ENCODE measurements at places on chromosomes 3 and 15.

DNA sequence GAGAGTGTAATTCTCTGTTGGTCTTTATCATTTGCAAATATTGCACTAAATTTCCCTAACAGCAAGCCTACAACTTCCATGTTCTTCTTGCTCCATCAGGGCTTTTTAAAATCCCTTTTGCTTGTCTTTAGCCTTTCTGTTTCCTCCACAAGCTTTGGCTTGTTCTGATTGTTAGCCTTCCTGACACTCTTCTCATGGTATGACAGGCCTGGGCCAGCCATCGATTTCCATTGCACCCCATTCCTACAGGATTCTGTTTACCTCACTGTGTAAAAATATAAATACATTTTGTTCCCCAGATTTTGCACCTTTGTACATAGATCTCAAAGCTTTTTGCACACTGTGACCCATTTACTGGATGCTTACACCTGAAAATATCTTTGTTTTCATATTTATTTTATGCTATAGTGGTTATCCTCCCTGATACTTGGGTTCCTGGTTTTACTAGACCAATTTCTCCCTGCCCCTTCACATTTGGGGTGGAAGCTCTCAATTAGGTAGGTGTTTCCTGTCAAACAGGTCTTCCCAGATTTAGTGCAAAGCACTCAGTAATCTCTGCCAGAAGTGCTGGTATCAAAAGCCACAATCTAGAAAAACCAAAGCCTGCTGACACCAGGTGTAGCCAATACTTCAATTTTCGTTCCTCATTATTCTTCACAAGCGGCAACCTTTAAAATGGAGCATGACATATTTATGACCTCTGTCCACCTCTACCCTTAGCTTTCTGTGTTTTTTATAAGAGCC is 57.9 kb upstream of the PPP2R3A start:
- DNase-seq, result no peak

DNA sequence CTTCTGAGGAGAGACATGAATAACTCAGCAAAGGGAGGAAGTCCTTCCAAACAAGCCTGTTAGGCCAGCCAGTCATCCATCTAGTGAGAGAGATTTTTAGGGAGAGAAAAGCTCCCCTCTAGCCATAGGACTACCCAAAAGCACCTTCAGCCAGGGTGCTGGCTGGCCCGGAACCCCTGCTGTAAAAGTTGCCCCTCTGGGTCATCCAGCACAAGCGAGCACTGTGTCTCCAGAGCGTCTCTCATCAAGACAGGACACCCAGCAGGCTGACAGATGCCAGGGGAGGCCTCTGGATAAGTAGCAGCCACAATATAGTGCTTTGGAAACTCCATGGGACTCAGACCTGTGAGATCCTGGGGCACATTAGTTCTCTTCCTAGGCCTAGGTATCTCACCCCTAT is 24.5 kb downstream of the ANXA2 start:
- no peak for DNase-seq

DNA sequence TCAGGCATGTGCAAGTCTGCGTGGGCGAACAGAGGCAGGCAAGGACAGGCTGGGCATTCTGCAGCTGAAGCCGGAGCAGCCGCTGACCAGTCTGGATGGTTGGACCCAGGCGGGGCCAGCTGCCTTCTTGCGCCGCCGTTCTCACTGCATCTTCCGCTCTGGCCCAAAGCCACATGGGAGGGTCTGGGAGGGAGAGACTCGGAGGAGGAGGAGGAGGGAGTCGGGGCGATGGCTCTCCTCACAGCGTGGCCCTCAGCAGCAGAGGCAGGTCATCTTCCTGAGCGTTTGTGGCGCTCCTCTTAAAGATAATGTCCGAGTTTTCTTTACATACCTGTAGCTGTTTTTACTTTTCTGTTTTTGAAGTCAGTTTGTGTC is 5.9 kb downstream of the CLK3 start:
- no peak for DNase-seq

- no peak for DNase-seq
Measured at GRCh38 chr15:42632105-42632675, 56.8 kb downstream of the STARD9 start.

DNA sequence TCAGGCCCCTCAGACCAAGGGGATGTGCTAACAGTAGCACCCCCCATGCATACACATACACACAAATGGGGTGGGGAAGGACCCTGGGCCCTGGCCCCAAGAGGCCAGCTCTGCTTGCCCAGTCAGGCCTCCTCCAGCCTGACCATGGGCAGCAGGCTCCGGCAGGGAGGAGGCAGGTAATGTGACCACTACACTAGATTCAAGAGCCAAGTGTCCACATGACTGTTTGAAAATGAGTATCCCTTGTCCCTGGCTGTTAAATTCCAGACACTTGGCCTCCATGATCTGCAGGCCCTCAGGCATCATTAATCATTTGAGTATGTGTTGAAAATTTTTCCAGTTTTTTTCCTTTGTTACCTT is 13.9 kb upstream of the GNAI2 start:
- DNase-seq, result no peak

GRCh38 chr3:35393901-35394799 is 245.2 kb upstream of the ARPP21 start:
- no peak for DNase-seq

GRCh38 chr3:162130582-162130981 is 634.0 kb downstream of the OTOL1 start:
- no peak for DNase-seq

DNA sequence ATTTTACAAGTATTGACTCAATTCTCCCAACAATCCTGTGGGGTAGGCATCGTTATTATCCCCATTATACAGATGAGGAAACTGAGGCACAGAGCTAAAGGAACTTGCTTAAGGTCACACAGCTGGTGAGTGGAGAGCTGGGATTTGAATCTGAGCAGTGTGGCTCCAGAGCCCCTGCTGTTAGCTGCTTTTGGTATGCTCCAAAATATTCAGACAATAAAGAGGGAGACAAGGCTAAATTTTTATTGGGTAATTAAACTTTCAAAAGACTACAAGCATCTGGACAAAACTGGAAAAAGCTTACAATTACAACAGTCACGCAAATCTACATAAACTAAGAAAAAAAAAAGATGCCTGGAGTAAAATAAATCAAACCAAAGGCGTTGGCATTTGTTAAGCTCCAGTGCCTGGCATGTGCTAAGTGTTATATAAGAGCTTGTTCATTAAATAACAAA is 27.7 kb downstream of the CCDC13 start:
- no peak for DNase-seq

DNA sequence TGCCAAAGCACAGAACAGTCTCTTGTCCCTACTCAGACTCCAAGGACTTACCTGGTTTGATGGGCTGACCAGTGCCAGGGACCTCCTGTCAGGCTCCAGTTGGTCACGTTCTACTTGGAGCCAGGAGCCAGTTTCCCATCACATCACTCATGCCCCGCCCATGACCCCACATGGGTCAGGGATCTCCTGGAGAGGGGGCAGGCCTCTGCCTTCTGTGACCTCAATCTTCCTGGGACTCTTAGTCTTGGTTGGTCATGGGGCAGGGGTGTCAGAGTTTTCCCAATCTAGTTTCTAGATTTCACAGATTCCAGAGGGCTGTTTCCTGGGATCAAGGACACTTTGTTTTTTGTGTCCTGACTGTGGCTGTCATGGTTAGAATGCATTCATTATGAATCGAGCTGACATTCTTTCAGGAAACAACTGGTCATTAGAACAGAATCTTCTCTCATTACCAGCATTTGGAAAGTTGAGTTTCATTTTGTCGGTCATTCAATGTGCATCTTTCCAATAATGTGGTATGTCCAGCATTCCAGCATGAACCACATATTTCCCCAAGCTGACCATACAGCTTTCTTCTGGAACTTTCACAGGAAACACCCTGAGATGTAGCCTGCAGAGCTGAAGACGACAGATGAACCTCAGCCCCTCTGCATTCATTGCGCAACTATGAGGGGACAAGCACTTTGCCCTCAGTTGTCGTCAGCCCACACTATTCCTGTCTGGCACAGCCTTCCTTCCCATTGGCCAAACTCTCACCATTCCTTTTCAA is 19.8 kb downstream of the CYP19A1 start:
- no peak for DNase-seq

GRCh38 chr3:161347726-161348125 is 23.6 kb downstream of the SPTSSB start:
- no peak for DNase-seq

DNA sequence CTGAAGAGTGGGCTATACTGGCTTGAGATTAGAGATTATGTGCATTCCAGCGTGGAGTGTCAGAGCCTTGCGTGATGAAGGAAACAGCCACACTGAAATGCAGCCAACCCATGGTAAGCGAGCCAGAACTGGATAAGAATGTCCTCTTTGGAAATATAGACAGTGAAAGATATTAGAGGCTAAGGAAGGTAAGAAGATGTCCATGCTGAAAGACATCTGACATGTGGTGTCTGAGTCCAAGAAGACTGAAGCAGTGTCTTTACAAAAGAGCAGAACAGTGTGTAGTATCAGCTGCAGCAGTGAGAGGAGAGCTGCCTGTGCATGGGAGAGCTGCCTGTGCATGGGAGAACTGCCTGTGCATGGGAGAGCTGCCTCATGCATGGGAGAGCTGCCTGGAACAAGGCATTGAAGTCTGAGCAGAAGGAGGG is 672.2 kb downstream of the DIPK2A start:
- DNase-seq, result no peak

DNA sequence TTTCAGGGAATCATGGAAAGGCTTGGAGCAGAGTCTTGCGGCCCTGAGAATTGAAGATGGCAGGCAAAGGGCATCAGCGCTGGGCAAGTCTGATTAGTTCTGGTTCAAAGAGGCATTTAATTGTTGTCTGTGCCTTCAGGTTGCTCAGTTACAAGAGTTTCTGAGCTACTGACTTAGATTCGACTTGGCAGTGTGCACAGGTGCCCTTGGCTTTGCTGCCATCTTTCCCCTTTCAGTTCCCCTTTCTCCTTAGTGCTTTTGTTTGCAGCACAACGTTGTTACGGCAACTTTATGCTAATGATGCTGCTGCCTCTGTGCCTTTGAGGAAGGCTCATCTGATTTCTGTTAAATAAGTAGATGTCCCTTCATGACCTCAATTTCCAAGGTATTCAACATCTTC is 12.5 kb downstream of the P2RY14 start:
- DNase-seq, result no peak

- DNase-seq, result no peak
Measured at GRCh38 chr3:134029734-134030378, at the start of gene SLCO2A1. Gene SLCO2A1 (minus strand): TSS chr3:134029925. CDS start chr3:134029802, 123 bp downstream.

- DNase-seq, result no peak
Measured at GRCh38 chr3:188397766-188398705, 244.1 kb downstream of the LPP start.

- no peak for DNase-seq
Measured at GRCh38 chr3:157533298-157534070, 30.3 kb upstream of the VEPH1 start.

DNA sequence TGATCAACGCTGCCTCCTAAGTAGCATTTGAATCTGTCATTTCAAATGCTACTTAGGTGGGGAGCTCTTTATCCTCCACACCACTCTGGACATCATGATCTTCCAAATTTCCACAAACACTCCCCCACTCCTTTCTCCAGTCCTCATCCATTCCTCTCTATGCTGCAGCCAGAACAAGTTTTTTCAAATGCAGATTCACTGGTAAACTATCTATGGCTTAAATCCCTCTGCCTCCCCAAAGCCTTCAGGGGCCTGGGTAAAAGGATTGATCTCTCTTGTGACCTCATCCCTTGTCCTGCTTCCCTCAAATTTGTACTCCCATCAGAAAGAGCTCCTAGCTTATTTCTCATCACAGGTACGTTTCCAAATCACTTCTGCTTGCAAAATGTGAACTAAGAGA is 1.3 kb upstream of the AEN start:
- DNase-seq, result no peak

- DNase-seq, result no peak
Measured at GRCh38 chr3:130839813-130840212, 54.1 kb upstream of the ATP2C1 start.

DNA sequence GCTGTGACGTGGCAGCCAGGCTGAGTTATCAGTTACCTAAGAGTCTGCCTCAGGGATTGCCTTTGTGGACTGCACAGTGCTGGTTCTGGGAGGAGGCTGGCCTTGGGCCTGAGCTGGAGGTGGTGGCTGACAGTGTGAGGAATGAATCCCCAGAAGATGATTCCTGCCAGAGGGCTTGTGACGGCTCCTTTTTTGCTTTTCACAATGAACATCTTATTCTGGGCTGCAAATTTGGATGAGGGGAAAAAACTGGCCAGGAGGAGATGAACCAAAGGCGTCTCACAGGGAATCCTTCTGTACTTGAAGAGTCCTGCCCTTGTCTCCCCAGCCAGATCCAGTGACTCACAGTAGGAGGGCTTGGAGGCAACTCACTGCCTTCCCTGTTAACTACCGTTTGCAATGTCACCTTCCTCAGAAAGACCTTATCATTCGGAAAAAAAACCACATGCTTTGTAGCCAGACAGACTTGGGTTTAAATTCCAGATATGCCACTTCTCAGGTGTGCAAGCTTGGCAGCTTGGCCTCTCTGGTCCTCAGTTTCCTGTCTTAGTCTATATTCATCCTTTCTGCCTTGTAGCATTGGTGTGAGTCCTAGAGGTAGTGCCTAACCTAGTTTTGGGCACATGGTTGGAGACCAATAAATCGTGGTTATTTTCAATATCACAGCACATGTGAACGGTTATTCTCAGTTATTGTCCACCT is 19.1 kb downstream of the ST6GAL1 start:
- DNase-seq, result no peak

- DNase-seq, result no peak
Measured at GRCh38 chr3:171643681-171644080, 166.6 kb downstream of the PLD1 start.

- DNase-seq, result no peak
Measured at GRCh38 chr3:171163101-171164066, 136.9 kb upstream of the SLC2A2 start.

- no peak for DNase-seq
Measured at GRCh38 chr3:23183731-23184130, 19.4 kb upstream of the UBE2E2 start.

DNA sequence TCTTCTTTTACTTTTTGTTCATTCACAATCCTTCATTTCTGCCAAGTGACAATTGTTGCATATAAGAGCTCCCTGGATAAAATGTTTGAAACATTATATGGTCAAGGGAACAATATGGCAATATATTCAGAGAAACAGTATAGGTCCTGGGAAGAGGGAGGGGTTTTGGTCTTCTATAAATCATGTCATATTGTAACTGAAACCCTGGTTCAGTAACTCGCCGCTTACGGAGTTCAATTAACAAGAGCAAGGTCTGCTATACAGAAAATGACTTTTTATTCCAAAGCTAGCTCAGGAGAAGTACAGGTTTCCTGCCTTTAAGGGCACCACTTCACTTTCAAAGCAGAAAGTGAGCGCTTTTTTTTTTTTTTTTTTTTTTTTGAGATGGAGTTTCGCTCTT is 522.1 kb upstream of the TGFBR2 start:
- no peak for DNase-seq

DNA sequence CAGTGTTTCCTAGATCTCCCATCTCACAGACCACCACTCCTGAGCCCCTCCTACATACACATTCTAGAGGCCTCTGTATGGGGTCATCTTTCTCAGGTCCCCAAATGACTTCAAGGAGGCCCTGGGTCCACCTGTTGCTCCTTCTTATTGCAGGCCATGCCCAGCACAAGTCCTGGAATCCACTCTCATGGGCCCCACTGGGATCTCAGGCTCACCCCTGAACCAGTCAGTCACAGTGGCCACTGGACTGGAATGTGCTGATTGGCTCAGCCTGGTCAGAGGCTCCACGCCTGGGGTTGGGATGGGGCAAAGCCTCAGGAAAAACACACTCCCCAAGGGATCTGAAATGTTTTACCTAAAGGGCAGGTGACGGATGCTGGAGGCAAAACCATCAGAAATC is 55.7 kb downstream of the SPSB4 start:
- DNase-seq, result no peak

Measured in brain pericyte (primary cell).